ENCODE measurements at places on chromosomes 2 and 18.

DNA sequence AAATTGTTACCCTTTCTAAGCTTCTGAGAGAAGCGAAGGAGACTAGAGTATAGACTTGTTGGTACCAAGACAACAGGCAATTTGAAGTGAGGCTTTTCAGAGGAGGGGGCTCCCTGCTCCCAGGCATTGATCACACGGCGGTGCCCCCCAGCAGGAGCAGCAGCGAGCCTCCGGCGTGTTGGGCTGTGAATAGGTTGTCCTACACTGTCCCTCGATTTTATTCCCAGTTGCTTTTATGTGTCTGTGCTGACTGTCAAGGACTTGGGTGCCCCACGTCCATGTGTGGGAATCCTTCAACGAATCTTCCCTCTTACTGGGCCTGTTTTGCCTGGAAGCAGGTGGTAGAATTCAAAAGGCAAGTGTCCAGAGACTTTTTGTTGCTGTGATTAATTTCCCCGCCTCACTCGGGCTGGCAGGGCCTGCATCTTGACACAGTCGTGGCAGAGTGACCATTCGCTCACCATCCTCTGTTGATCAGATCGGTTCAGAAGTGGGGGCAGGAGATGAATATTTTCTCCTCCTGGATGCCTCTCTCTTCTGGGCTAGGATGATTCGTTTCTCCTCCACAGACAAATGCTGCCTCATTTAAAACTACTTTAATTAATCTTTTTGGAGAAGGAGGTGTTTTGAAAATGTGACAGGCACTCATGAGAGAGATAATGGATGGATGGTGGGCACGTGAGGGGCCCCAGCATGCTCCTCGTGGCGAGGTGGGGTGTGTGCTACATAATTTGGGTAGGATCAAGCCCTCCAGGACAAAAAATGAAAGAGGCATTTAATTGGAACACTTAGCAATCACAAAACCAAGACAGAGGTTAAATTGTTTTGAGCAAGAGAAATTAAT, 77.6 kb downstream of the SMIM21 start:
- no peak for DNase-seq

DNA sequence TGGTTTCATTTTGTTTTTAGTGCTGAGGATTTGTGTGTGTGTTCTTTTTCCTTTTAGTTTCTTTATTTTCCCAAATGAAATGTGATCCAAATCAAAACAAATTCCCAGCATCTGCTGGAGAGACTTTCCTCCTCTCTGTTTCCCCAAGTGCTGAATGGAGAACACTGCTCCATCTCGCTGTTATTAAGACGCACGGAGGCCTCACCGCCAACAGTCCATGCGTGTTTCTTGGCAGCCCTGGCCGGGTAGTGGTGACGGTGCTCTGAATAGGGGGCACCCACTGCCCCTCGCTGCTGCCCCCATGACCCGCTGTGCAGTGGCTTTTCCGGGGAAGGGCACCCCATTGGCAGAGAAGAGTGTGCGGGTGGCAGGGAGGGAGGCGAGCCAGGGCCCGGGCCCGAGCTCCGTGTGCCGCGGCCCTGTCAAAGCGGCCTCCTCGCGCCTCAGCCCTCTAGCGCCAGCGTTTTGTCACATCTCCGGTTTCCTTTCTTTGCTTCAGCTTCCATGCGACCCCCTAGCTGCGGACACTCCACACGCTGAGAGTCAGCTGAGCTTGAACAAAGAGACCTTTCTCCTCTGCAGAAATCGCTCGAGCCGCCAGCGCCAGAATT, 473.7 kb upstream of the SALL3 start:
- peak; percentile 71 for DNase-seq

GRCh38 chr2:102251042-102251848, 60.1 kb upstream of the IL1RL1 start:
- peak; percentile 36 for DNase-seq

DNA sequence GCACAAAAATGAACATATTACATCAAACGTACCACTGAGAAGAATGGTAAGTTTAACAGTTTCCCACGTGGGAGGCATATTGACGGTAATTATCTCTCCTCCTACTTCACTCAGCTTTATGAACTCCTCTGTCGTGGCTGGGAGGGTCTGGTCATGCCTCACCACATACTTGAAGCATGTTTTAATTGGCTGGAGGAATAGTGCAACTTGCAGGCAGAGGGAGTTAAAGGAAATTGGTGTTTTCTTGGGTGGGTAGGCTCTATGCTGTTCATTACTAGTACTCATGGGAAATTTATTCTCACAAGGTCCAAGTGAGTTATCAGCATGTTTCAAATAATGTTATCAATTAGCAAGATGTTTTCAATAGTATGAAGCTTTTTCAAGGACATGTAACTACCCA, 767.0 kb downstream of the PLCL1 start:
- DNase-seq: peak; percentile 14

- DNase-seq: no peak
These were observed 15.1 kb downstream of the KLF11 start for GRCh38 chr2:10058251-10059015.

DNA sequence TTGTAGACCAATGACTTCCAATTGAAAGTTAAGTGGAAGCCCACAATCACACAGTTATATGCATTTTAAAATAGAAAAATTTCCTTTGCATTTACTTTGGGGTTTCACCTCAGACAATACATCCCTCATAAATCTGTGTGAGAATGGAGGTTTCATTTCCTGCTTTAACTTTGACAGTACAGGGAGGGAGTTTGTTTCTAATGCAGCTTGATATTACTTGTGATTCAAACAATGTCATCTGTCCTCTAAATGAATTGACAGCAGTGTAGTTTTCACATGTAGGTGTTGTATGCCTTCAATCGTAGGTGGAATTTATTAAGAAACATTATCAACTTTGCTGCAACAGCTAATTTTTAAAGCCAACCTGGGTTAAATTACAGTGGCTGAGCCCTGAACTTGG, 75.2 kb downstream of the TMEFF2 start:
- no peak for DNase-seq

GRCh38 chr18:58338141-58338540, 290.8 kb downstream of the ALPK2 start:
- DNase-seq: no peak

DNA sequence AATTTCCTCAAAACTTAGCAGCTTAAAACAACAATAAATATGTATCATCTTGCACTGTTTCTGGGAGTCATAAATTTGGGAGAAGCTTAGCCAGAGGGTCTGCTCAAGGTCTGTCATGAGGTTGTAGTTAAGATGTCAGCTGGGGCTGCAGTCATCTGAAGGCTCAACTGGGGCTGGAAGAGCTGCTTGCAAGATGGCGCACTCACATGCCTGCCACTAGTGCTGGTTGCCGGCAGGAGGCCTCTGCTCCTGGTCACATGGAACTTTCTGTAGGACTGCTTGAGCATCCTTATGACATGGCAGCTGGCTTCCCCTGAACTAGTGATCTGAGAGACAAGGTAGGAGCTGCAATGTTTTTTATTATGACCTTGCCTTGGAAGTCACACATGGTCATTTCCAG, 215.5 kb upstream of the HAAO start:
- no peak for DNase-seq

DNA sequence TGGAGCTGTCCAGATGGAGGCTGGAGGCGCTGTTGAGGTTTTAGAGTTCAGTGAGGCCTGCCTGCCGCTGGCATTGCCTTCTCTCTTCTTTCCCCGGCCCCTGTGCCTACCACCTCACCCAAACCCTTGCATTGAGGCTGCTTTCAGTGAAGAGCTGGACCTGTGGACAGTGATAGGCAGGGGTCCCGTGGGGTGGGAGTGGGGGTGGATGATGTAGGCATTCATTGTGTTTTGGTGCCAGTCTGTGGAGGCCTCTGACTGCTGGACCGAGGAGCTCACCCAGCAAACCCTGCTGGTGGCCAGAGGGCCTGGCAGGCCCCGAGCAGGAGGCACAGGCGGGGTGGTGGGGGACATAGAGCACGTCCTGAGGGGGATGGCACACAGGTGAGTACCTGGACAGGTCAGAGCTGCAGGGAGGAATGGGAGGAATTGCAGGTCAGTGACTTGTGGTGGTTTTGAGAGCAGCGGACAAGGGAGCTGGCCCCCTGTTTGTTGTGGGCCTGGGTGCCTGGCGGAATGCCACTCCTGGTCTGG, 35.6 kb downstream of the NGEF start:
- DNase-seq: no peak

DNA sequence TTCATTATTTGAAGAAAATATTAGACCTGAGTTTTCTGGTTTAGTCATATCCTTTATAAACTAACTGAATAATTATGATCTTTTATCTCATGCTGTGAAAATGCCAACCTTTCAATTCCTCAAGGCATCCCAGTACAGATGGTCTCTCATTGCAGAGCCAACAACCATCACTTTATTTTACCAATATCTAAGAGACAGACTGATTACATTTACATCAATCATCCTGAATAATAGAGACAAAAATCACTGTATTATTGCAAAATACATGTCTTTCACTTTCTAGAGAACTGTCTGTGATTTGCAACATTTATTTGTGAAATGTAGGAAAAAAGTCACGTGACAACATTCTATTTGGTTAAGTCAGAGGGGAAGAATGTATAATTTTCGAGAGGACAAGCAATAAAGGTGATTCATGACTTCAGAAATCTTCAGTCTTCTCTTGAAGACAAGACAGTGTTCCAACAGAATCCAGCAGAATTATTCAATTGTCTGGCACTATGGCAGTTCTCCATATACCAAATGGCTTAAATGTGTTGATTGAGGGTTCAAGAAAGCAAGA, 503.6 kb upstream of the SYT4 start:
- no peak for DNase-seq

- no peak for DNase-seq
These were observed 799 bp downstream of the SYT4 start for GRCh38 chr18:43276491-43276890.

DNA sequence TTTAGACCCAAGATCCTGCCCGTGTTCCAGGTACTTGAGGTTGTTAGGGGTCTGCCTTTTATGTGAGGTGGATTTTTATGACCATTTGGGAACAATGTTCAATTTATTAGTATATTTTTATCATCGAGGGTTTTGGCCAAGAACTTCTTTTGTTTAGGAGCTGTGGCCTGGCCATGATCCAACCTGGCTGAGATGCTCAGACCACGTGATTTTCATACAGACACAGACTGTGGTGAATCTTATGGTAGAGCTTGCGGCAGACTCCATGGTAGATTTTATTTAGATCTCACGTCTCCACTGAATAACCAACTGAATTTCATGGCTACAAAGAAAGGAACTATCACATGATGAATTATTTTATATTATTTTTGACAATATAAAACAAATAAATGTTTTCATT, 405.5 kb upstream of the VWC2L start:
- no peak for DNase-seq

DNA sequence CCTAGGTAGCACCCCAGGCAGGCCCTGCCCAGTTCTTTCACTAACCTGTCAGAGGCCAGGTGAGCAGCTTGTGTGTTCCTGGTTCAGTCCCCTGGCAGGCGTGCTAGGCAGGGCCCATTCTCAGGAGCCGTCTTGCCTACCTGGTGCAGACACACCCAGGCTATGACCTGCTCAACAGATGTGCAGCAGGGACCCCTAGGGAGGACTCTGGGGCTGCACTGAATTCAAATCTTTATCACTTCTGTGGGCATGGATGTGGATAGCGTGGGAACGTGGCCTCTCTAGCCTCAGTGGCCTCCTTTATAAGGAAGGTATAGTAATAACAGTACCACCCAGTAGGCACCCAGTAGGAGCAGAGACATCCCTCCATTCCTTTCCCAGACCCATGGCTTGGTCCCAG, 48.4 kb downstream of the PLEKHB2 start:
- no peak for DNase-seq

- no peak for DNase-seq
These were observed 23.6 kb upstream of the LTBP1 start for GRCh38 chr2:32923109-32923508.

DNA sequence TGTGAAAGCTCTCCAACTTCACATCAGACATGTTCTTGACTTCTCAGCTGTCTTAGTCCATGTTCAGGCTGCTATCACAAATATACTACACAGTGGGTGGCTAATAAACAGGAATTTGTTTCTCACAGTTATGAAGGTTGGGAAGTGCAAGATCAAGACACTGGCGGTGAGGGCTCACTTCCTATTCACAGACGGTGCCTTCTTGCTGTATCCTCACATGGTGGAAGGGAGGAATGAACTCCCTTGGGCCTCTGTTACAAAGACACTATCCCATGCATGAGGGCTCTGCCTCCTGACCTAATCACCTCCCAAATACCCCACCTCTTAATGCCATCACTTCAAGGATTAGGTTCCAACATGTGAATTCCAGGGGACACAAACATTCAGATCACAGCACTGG, 9.7 kb downstream of the UXS1 start:
- DNase-seq: no peak

DNA sequence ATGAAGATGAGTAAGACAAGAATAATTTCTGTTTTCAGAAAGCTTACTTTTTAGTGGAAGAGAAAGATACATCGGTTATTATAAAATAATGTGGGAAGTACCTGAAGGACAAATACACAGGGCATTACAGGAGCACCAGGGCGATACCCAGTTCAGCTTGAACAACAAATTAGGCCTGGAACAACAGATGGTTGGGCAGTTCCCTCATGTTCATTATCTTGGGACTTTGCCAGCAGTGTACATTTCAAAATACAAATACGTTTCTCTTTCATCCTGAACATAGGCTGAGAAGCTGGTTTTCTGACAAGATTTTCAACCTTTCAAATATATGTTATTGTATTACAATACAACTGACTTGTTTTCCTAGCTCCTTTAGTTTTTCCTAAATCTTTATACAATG, 79.6 kb downstream of the TGIF1 start:
- no peak for DNase-seq

GRCh38 chr2:239344857-239345216, 56.0 kb downstream of the HDAC4 start:
- no peak for DNase-seq

GRCh38 chr2:64401529-64401880, 52.5 kb upstream of the LGALSL start:
- no peak for DNase-seq

DNA sequence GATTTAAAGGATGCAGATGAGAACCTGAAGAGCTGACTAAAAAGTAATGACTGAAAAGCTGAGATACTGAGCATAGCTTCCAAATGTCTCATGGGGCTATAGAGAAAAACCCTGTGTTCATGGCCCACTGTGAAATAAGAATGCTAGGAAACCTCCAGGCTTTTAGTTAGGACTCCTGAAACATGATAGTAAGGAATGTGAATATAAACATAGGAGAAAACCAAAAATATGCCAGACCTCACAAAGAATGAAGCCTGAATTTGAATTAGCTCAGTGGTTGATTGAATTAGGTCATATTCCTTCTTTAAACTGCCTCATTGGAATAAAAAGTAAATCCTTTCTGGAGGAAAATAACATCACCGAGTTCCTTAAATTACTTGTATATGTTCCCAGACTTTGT, 194.5 kb upstream of the NXPH2 start:
- DNase-seq: peak; percentile 1
